NCI-H345 (cell line): ENCODE measurements at places on chromosomes 12 and 14.

DNA sequence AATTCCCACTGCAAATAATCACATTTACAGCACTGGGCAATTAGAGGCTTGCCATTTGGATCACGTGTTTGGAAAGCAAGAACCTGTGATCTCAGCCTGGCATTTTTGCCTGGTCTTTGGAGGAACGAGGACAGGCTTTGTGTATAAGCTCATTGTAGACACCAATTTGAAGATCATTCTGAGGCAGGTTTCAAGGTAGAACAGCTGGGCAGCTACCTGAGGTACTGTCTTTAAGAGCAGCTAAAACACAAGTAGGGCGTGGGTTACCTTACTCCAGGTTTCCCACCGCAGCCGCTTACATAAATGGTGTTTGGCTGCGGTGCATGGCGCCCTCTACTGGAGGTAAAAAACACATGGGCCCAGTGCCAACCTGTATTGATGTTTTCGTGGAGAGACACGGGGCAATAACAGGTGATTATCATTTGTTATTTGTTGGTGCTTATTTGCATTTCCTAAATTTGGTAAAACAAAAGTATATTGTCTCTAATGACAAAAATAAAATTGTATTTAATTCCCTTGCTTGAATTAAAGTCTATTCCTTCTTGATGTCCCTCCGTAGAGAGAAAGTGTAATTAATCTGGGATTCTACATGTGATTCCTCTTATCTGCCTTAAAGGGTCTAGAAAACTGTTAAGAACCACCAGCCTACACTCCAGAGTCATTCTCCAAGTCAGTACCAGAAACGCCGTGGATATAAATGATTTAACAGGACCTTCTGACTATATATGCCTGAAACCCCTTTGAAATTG lies 69.7 kb downstream of the SVOP start:
- peak; percentile 66 for DNase-seq

DNA sequence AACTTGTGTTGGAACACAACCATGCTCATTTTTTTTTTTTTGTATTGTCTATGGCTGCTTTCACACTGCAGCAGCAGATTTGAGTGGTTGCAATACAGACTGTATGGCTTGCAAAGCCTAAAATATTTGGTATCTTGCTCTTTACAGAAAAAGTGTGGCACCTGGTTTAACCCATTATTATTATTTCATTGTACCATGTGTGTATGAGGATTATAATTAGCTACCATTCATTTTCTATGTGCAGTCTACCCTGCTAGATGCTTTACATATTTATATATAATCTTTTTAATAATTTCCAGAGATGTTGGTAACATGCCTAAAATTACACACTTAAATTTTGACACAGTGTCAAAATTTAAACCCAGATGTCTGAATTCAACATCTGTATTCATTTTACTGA lies 37.7 kb downstream of the SPATS2 start:
- no peak for DNase-seq

GRCh38 chr12:113096675-113097461 lies 38.7 kb downstream of the RASAL1 start:
- DNase-seq, result no peak

DNA sequence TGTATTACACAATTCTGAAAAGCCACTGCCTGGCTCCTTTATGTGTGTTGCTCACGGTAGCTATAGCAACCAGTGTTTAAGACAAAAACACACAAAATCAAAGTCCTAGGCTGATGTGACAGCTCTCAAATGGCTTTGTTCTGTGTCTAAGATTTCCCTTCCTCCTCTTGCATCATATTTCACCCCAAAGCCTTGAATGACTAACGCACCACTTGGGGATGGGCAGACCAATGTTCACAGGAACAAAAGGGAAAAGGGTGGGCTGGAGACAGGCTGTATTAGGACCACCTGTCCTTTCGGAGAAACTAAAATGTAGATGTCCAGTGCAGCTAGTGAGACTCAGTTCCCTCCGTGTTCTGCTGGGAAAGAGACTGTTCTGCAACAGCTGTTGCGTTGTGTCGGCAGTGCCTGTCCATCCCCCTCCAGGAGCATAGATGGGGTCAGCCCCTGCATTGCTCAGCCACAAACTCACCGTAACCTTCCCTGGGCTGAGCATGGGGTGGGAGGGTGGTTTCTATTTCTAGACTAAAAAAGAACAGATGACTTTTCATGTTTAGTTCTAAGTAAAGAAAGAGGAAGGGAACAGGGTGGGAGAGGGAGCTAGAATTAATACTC lies 26.8 kb upstream of the DAAM1 start:
- no peak for DNase-seq

DNA sequence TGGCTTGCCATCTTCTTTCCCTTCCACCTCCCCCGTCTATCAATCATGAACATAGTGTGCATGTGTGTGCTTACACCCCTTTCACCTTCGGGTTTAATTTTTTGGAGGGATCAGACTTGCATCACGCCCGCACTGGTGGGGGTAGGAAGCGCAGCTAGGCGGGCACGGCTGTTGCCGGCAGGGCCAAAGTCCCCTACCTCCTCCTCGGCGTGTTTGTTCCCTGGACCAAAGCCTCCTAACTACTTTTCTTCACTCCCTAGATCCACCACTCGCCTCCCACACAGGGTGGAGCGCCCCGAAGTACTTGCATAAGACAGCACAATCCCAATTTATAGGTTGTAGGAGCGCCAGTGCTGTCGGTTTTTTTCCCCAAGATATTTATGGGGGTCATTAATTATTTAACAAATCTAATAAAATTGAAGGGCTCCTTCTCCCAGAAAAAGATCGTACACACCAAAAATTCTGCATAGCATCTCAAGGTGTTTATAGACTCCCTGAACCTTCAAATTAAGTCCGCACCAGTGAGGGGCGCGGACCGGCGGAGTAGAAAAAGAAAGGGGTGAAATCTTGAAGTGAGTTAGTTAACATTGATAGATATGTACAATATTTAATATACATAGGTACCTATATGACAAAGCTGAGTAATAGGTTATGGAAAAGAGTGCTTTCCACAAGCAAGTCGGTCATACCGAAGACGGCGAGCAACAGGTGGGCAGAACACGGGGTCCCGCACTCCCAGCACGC lies 717 bp downstream of the PKP2 start:
- DNase-seq, result no peak

DNA sequence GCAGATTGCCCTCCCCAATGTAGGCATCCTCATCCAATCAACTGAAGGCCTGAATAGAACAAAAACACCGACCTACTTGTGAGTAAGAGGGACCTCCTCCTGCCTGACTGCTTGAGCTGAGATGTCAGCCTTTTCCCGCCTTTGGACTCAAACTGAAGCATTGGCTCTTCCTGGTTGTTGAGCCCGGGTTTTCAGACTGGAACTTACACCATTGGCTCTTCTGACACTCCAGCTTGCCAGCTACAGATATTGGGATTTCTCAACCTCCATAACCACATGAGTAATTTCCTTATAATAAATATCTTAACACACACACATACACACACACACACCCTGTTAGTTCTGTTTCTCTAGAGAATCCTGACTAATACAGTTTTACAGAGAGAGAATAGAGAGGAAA lies 173.4 kb upstream of the NTF3 start:
- DNase-seq, result no peak

DNA sequence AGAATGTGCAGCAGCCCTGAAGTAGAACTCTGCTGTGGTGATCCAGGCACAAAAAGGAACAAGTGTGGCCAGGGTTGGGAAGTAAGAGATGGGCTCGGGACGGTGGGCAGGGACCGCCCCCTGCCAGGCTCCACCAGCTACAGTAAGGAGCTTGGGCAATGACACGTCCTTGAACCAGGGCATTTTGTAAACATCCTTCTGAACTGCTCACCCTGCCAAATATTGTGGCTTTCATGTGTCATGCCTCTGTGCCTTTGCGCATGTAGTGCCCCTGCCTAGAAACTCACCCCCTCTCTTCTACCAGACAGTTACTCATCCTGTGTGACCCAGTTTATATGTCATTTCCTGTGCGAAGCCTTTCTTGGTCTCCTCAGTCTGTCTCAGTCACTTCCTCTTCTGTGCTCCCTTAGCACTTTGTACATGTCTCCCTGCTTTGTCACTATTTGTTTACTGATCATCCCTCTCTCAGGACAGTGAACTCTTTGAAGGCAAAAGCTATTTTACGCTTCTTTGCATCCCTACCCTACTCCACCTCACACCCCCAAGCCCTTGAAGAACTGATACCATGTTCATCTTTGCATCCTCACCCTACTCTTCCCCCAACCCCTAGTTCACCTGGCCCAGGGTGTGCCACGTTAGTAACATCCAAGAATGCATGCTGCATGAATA lies 108.9 kb upstream of the PLEKHG7 start:
- no peak for DNase-seq

GRCh38 chr12:12534166-12534866 lies 28.3 kb downstream of the DUSP16 start:
- DNase-seq, result no peak

- DNase-seq, result no peak
Observed at GRCh38 chr12:78703820-78704525, 160.6 kb upstream of the SYT1 start.

DNA sequence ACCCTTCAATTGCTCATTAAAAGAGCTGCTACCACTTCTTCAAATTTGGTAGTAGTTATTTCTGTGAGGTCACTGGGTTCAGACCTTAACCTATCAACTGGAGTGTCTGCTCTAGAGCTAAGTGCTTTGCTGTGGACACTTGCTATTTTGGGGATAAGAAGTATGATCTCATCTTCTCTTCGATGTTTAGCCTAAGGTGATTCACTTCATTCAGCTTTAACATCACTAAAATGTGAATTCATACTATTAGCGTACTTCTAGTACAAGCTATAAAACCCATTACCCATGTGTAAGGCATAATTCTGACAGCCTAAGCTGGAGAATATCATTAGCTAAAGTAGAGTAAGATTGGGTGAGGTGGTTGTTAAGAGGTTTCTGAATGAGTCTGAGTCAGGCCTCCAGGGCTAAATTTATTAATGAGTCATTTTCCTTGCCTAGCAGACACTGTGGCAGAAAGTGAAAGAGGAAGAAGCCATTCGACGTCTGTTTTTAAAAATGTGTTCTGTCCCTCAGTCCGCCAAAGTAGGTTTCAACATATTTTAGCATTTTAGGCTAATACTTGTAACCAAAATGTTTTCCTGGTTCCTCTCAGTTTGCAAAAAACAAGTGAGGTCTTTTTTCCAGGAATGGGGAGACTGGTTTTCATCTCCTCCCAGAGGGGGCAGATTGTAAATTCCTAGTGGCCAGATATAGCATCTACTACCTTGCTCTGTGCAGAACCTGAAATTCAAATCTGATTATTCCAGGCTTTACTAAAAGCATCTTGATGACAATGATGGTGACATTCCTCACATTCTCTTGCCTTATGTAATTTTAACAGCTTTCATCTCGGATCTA lies 103.6 kb downstream of the SSPN start:
- DNase-seq, result no peak

DNA sequence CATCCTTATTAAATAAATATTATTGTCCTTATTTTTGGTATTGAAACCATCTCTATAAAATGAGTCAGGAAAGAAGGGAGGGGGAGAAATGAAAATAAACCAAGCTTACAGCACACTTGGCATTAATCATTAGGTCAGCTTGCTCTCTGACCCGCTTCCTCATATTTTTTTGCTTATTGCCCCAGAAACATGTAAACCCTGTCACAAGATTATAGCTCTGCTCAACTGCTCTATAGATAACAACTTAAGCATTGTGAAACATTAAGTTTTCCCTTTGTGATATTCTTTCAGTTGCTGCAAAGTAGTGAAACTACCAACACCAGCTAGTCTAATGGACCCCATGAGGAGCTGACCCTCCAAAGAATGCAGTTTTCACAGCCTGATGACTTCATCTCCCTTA lies 819.5 kb downstream of the SLC16A7 start:
- no peak for DNase-seq

DNA sequence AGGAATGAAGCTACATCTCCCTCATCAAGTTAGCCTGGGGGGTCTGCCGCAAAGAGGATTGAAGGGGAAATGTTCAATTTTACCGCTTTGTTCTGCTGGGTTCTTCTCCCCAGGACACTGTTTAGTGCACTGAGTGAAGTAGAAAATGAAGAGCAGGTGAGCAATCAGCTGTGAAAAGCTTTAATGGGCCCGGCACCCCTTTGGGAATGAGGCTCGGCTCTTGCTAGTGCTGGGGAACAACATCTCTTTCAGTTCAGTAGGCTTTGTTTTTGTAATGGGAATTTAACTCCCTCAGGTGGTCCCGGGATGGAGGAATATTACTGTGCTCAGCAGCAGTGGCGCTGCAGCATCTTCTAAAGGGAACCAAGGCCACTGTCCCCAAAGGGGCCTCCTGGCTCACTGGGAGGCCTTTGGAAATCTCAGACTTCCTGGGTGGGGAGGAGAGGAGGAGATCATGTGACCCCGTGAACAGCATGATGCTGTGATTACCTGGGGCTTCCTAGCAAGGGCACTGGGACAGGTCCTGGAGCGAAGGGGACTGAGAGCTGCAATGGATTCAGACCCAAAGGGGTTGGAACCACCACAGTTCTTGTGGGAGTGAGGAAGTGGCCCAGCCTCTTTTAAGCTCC lies 85.2 kb upstream of the MAX start:
- peak; percentile 56 for DNase-seq

GRCh38 chr12:115957686-115958290 lies 319.7 kb downstream of the MED13L start:
- no peak for DNase-seq

GRCh38 chr12:114733919-114734318 lies 49.9 kb upstream of the TBX3 start:
- no peak for DNase-seq

DNA sequence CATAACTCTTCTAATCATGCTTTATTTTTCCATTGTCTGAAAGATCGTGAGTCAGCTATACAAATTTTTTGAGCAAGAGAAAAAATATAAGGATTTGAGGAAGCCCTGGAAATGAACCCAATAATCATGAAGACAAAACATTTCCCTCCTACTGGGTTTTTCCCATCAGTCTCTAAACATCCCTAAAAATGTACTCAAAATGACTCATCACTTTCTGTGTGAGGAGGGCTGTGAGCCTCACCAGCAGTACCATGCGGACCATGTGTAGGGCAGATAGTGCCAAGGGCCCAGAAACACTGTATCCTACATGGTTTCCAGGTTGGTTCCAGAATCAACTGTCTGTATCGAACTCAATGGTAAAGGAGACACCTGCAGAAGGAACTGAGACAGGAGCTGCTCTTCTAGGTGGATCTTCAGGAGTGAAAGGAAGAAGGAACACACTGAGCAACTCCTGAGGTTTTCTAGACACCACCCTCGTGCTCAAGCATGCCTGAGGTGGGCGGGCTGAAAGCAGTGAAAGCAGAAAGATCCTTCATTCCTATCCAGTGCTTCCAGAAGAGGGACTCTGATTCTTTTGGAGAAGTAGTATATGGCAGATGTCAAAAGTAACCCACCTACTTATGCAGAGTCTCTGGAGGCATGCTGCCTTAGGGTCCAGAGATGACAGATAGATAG lies 48.6 kb upstream of the RHOJ start:
- DNase-seq, result no peak

DNA sequence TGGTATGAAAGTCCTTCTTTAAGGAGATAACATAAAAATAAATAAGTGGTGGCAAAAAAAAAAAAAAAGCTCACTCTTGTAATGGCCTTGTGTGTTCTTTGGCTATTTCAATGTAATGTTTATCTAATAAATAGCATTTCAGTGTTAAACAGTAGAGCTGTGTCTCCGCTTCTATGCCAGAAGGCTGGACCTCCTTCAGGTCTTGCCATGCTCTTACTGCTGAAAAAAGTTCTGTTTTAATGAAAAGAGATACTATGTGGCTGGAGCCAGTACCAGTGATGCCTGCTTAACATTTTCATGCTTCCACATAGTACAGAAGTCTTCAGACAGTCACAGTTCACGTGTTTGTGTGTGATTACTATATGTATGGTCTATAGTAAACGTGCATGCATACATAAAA lies 74.1 kb upstream of the PRICKLE1 start:
- DNase-seq, result no peak
